Daoy (cell line): ENCODE measurements at places on chromosomes 7 and 10. TPM values are rescaled to one million over a fixed set of nuclear protein-coding genes. Genes with fewer than 3 reads are reported as not detected.
A peak's percentile ranks its signal among the peaks of the same experiment; 100 is the strongest.

GRCh38 chr10:122362621-122363020, 11.9 kb upstream of the PLEKHA1 start:
- DNase-seq: peak; percentile 11

GRCh38 chr10:98378722-98379121, 36.3 kb downstream of the PYROXD2 start:
- no peak for DNase-seq

DNA sequence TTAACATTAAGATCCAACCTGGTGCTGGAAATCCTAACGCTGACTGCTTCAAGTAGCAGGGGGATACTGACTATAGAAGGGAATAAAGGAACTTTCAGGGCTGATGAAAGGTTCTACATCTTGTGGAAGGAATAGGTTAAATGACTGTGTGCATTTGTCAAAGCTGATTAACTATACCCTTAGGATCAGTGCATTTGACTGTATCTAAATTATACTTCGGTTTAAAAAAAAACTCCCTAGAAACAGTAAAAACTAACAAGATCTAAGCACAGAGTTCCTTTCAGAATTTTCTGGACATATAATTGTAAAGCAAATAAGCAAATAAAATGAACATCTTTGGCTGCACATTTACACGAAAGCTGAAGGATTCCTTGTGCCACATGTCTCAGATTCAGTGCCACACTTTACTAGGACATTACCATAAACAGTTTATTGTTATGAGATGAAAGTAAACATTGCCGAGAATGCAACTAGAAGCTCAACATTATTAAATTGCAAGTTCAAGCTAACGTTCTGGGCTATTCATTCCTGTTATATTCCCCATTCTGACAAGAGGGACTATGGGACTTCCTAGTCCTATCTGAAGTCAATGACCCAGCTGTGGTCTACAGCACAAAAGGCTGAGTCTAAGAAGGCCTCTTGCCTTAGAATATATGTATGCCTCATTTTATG, 20.7 kb downstream of the ANK3 start:
- DNase-seq: no peak

GRCh38 chr7:11776039-11776438, 56.0 kb downstream of the THSD7A start:
- no peak for DNase-seq

DNA sequence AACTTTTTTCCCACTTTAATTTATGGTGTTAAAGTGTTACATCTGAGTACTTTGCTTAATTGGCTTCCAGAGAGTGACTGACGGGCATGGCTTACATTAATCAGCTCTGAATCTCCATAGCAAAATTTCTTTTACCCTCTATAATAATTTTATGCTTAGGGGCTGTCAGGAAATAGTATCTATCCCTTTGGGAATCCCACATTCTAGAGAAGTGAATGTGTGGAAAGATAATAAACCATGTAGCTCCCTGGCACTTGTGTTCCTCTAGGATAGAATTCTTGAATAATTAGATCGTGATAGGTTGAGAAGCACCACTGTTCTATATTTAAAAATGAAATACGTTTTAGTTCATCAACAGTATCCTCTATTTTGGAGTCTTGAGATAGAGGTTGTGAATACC, 89.6 kb downstream of the DNAJB9 start:
- no peak for DNase-seq

DNA sequence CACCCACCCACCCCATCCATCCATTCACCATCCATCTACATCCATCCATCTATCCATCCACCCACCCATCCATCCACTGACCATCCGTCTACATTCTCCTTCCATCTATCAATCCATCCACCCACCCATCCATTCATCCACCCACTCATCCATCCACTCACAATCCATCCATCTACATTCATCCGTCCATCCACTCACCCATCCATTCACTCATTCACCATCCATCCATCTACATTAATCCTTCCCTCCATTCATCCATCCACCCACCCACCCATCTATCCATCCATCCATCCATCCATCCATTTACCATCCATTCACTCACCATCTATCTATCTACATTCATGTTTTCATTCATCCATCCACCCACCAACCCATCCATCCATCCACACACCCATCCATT, 292.5 kb downstream of the ADARB2 start:
- DNase-seq: no peak

GRCh38 chr7:140605337-140605736, 35.3 kb downstream of the DENND2A start:
- peak; percentile 37 for DNase-seq

GRCh38 chr7:42208572-42208971, 28.4 kb downstream of the GLI3 start:
- DNase-seq: no peak

DNA sequence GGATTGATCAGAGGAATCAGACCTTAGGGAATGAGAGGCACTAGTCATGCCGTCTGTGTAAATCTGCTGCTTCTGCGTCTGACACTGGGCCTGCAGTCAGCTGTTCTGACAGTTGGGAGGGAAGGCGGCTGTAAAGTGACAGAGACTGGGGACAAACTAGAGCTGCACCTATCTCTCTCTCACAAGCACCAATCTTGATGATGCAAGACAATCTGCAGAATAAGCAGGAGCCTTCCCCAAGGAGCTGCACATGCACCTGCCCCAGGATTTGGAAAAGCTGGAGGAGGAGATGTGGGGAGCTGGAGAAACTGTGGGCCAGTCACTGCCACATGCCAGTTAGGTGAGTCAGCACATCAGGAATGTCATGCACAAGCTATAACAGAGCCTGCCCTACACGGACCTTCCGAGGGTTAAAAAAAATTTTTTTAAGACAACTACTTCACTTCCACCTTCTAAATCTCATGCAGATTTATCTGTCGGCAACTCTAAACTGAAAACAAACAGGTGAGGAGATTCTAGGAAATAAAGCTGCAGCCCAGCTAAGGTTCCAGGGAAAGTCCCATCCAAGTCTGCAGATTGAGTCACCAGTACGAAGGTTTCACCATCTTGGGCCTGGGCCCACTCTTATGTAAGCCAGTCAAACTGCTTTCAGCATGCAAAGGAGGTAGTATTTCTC, 39.2 kb downstream of the ENO4 start:
- DNase-seq: peak; percentile 81

- DNase-seq: peak; percentile 85
Observed at GRCh38 chr7:134899729-134900128, 86.6 kb upstream of the AGBL3 start.

- peak; percentile 12 for DNase-seq
Observed at GRCh38 chr10:17599089-17599488, 18.1 kb downstream of the HACD1 start.

DNA sequence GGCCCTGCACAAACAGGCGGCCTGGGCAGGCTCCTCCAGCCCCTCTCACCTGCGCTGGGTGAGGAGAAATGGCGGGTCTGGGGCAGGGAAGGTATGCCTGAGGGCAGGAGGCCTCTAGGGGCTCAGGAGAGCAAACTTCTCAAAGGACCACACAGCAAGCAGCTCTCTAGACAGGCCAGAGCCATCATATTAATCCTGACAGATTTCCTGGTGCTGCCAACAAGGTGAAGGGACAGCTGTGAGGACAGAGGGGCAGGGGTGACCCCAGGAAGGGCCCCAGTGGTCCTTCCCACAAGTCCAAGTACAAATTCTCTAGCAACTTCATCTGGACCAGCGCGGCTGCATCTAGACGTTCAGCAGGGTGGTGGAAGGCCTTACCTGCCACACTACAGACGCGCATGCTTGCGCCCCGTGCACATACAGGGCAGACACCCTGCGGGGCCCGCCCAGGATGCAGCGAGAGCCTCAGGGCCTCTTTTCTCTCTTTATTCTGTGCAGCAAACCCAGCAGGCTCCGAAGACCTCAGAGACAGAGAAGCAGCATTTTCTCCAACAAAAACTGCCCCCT, 62.1 kb downstream of the ZRANB1 start:
- no peak for DNase-seq

- DNase-seq: no peak
Observed at GRCh38 chr7:28165261-28165660, 15.3 kb downstream of the JAZF1 start.

- DNase-seq: peak; percentile 21
Observed at GRCh38 chr7:148664324-148664723, 34.4 kb upstream of the CUL1 start.

The CLIP2 gene
- total RNA-seq: 33.4 and 41.9 TPM in 2 replicates

The C10orf53 gene
- not detected in 2 replicates for total RNA-seq

The NACAD gene
- total RNA-seq: 1.6 and 3.2 TPM in 2 replicates

The LRIT1 gene
- total RNA-seq: not detected in 2 replicates

The LRRN3 gene
- 20.0 and 26.1 TPM in 2 replicates for total RNA-seq

The VSTM4 gene
- total RNA-seq: 3.3 and 9.5 TPM in 2 replicates
